ENCODE measurements at places on chromosomes 12 and 14.

DNA sequence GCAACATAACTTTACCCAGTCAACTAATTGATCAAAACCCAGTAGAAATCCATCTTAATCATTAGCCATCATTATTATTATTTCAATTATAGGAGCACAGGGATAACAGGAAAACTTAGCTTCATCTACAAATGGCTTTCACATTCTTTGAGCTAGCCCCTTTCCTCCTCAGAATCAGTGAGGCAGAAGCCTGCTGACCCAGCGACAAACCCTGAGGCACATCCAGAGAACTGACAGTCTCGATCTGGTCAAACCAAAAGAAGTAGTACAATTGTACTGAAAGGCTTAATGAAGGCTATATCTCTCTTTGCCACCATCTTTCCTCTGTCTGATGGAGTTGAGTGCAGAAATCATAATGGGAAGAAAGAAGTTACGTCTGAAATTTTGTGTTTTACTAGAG, 109.8 kb upstream of the ARID2 start:
- DNase-seq, result no peak

DNA sequence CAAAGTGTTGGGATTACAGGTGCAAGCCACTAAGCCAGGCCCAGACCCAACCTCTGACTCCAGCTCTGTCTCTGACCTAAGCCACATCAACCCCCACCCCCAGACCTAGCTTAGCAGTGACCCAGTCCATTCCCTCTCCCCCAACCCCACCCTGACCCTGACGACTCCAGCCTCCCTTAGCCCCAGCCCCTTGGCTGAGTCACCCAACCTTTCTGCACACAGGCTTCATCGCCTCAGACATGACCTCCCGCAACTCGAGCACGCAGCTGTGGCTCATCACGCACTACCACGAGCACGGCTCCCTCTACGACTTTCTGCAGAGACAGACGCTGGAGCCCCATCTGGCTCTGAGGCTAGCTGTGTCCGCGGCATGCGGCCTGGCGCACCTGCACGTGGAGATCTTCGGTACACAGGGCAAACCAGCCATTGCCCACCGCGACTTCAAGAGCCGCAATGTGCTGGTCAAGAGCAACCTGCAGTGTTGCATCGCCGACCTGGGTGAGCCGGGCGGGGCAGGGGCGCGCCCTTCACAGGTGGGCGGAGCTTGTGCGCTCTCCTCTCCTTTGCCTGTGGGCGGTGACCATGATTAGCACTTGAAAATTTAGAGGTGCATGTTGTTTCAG, 7.8 kb downstream of the ACVRL1 start:
- no peak for DNase-seq

DNA sequence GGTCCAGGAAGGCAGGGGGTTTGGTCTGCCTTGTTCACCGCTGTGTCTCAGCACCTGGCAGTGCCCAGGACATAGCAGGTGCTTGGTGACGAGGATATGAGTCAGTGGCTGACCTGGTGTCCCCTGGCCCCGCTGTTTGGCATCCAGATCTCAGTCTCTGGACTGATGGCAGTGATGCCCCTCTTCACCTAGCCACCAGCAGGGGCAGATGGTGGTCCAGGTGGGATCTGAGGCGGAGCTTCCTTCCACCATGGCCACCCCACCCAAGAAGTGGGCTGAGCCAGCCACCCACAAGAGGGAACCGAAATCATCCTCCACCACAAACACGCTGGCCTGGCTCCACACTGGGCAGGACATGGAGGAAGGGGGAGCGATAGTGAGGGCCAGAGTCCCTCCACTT, 16.1 kb upstream of the SH2B3 start:
- no peak for DNase-seq

- DNase-seq, result no peak
These were observed 86.4 kb downstream of the SCN8A start for GRCh38 chr12:51677284-51677968.

- DNase-seq, result no peak
These were observed 652 bp downstream of the RFLNA start for GRCh38 chr12:124295431-124296058.

GRCh38 chr14:20477211-20477876, 8.1 kb downstream of the PNP start:
- DNase-seq, result no peak
